ENCODE measurements at places on chromosomes 12 and 14.

- DNase-seq = no peak
Measured at GRCh38 chr12:90124289-90124688, 415.7 kb upstream of the ATP2B1 start.

DNA sequence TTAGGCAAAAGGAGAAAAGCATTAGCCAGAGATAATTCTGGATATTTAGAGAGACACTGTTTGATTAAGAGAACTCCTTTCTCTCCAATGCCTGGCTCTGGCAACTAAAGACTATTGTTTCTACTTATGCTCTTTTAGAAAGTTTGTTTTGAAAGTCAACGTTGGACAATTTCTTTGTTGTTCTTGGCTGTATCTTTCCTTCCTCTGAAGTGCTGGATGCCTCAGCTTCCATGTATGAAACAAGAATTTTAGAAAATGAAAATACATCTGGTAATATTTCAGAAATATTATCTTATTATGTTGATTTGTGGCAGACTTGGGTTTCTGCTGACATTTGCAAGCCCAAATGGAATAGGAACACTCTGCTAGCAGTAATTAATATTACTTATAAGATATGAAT, 382.6 kb downstream of the SNAPC1 start:
- no peak for DNase-seq

GRCh38 chr12:97397008-97397407, 65.6 kb upstream of the RMST start:
- DNase-seq = no peak

- no peak for DNase-seq
Measured at GRCh38 chr12:8639936-8640335, 22.7 kb downstream of the MFAP5 start.

- no peak for DNase-seq
Measured at GRCh38 chr12:47860279-47860841, 40.7 kb upstream of the HDAC7 start.

GRCh38 chr14:103337794-103338193, 3.8 kb downstream of the EIF5 start:
- no peak for DNase-seq

- DNase-seq = no peak
Measured at GRCh38 chr14:36655963-36656686, 5.5 kb upstream of the PAX9 start.

DNA sequence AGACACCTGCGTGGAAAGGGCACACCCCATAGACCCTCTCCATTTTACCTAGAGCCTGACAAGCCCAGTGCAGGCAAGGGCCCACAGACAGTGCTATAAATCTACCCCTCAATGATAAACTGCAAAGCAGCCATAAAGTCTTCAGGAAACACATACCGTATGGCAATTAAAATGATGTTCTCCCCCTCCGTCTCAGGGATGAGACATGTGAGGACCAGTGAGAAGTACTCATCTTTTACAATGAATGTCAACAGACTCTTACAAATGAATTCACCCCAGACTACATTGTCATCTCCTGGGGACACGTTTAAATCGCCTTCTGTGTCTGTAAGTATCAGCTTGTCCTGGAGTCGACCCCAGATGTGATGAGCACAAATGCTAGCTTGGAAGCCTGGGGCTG, 362.7 kb downstream of the ADGRD1 start:
- DNase-seq = no peak

DNA sequence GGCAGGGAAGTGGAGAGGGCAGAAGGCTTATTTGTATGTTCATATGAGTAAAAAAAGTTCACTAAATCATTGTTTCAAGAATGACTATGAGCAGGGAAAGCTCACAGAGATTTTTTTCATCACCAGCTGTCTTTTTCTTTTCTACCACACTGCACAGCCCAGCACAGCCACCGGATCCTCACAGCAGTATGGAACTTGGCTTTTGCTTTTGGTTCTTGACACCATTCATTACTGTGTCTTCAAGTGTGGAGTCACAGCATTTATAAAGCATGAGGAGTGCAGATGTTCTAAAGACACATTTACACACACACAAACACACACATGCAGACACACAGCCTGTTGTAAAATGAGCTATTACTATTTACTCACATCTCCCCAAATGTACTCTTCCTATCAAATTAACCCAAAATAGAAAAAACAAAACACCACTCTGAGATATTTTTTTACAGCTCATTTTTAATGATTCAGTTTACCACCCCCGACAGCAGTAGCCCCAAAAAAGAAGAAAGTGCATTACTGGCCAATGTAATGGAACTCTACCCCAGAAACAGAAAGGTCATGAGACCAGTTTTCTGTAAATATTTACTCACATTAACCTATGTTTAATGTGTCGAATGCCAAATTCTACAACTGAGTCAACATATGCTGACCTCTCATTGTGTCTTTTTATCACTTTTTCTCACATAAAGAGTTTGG, 60.5 kb downstream of the BTG1 start:
- DNase-seq = no peak

DNA sequence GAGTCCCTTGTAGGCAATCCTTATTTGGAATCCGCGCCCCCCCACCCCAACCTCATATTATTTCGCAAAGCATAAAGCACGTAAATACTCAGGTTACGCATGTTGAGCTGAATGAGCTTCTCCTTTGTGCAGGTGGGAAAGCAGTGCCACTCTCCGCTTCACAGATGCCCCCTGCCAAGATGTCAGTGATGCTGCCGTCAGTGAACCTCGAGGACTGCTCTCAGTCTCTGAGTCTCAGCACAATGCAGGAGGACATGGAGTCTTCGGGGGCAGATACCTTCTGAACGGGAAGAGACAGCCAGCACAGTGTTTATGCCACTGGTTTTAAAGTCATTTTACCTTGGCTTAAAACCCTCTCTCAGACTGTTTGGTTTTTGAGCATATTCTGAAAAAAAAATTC, 90.1 kb upstream of the DACT1 start:
- DNase-seq = no peak

GRCh38 chr12:51224625-51225024, 6.8 kb upstream of the POU6F1 start:
- DNase-seq = no peak
